ENCODE measurements at places on chromosomes 4 and X.
A peak's percentile ranks its signal among the peaks of the same experiment; 100 is the strongest.

DNA sequence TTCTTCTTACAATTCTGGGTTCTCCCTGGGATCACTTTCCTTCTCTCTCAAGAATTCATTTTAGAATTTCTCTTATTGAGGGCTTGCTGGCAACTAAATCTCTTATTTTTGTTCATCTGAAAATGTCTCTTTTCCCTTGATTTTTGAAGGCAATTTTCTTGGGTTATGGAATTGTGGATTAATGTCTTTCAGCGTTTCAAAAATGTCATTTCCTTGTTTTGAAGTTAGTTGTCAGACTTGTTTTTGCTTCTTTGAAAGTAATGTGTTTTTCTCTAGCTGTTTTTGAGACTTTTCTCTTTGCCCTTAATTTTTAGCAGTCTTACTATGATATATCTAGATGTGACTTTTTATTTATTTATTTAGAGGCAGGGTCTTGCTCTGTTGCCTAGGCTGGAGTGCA, 205.7 kb downstream of the CHIC2 start:
- DNase-seq = no peak

- DNase-seq = no peak
Measured at GRCh38 chrX:106468433-106468832, 143.3 kb upstream of the RADX start.

DNA sequence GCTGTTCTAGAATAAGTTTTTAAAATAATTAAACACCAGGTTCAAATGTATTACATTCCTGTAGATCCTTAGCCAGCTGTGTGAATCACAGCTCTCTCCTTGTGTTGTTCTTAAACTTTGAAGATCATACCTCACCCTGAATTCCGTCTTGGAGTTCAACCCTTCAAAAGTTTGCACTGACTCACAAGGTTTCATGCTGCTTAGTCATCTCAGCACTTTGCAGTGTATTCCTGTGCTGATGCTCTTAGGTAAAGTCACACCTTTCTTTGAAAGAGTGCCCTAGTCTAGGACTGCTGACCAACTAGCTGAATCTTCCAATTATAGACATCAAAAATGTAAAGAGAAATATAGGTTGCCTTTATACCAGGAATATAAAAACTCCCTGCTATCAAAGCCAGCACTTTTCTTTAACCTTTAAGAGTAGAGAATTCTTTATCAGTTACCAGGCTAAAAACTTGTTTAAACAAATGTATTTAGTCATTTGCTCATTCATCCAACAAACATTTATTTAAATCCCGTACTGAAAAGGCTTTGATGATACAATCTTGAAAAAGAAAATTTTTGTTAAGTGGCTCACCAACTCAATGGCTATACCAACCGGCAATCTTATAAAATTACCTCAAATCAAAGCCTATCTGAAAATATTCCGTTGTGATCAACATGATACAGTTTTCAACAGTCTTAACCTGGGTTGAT, 169.7 kb downstream of the RAP1GDS1 start:
- DNase-seq = no peak

DNA sequence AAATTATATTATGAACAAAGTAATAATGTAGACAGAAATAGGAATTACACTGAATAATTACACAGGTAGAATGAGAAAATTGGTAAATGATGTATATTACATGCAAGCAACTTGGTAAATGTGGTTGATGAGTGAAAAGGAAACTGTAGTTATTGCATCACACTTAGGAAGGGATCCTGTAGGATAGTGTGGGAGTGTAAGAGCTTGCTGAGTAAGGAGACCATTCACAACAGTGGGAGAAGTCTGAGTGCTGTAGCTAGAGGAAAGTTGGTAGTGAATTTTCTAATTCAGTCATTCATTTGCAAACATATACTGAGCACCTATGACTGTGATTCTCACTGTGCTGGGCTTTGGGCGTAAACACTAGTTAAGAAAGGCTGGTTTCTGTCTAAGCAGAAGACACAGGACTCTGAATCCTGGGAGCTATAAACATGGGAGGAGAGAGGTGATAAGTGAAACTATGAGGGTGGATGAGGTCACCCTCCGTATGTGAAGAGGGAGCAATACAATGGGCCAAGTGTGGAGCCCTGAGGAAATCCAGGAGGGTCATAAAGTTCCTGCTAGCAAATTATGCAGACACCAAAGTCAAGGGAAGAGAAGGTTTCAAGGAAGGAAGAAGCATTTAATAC, 14.2 kb upstream of the CPE start:
- DNase-seq = no peak

DNA sequence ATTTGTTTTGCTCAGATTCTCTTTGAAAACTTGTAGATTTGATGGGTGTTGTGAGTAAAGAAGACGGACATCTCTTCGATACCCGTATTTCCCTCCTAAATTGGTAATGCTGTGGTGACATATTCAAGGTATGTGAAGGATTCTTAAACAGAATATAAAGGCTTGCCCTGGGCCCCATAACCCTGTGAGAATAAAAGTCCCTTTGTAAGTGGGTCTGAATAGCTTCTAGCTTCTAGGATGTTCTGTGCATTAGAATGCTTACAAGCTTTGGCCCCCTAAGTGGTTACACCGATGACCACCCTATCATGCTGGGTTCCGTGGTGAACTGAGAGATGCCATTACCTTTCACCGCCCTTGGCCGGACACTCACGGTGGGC, 574 bp upstream of the MOB1B start:
- no peak for DNase-seq

- DNase-seq = no peak
Measured at GRCh38 chr4:182724414-182724813, 192.8 kb downstream of the DCTD start.

GRCh38 chr4:161121451-161121850, 1042.3 kb downstream of the FSTL5 start:
- DNase-seq = no peak

GRCh38 chr4:152232271-152232670, 303.6 kb downstream of the FBXW7 start:
- no peak for DNase-seq

- no peak for DNase-seq
Measured at GRCh38 chrX:82748906-82749505, 759.1 kb upstream of the POU3F4 start.

DNA sequence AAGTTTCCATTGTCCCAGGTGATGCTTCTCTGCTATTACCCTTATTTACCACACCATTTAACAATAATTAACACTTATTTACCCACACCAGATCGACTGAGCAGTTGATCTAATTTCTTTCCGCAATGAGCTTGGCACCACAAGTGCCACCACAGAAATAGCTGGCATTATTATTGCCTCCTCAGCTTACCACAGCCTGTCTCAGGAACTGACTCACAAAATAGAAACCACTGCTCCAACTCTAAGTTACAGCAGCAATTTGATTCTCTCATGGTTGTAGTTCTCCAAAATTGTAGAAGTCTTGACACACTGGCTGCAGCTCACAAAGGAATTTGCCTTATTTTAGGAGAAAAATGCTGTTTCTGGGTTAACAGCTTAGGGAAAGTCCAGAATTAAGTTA, 22.5 kb downstream of the ZNF721 start:
- DNase-seq = no peak

GRCh38 chr4:965048-965765, 8.2 kb downstream of the DGKQ start:
- DNase-seq = no peak

- no peak for DNase-seq
Measured at GRCh38 chr4:169952236-169953002, 73.8 kb downstream of the MFAP3L start.

GRCh38 chrX:47859686-47860085, 23.0 kb downstream of the ZNF81 start:
- DNase-seq = no peak

DNA sequence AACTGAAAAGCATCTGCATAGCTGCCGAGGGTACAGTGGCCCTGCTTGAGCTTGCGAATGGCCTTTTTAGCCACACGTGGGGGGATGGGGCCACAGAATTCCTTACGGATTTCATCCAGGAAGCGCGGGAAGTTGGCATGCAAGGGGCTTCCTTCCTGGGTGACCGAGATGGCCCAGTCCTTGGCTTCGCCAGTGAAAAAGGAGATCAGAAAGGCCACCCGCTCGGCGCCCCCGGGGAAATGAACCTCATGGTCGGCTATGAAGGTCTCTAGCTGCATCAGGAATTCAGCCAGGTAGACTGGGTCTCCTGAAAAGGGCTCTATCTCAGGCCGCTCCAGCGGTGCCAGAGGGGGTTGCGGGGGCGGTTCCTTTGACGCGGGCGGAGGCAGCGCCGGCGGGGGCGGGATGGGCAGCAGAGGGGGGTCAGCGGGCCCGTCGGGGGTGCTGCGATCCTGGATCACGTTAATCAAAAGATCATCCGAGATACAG, 909 bp downstream of the RTL5 start:
- DNase-seq = no peak

DNA sequence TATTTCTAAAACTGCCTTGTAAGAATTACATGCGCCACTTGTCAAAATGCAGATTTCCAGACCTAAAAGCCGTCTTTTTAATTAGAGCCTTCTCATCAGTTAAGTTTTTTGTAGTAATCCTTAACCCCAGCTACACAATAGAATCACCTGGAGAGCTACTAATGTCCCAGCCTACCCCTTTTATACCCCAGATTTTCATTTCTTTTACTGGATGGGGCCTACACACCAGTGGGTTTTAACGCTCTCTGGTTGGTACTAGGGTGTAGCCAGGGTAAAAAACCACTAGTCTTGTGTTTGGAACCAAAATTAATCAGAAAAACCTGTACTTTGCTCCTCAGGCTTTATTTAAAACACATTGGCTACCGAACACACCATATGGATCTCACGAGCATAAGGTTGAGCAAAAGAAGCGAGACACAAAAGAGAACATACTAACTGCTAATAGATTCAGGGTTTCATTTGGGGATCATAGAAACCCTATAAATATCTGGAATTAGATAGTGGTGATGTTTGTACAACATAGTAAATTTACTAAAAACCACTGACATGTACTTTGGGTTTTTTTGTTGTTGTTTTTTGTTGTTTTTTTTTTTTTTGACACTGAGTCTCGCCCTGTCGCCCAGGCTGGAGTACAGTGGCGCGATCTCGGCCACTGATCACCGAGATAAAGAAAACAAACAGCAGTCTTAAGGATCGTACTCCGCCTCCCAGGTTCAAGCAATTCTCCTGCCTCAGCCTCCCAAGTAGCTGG, 30.6 kb downstream of the BBS12 start:
- no peak for DNase-seq

DNA sequence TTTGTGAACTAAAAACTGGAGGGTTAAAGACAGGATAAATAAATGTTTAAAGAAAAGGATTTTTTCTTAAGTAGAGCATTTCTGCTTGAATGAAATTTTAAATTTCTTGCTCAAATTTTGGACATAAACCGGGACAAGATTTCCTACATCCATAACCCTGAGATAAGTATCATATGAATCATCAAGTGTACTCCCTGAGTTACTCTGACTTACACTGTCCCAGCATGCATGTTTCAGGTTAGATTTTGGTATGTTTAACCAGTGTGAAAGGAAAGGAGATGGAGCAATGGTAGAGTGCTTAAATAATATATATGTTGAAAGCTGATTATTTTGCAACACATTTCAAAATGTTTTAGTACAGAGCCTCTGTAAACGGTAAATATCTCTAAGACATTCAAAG, 175.2 kb downstream of the ADGRL3 start:
- no peak for DNase-seq

- DNase-seq = no peak
Measured at GRCh38 chr4:104966349-104967033, 180.2 kb upstream of the TET2 start.

DNA sequence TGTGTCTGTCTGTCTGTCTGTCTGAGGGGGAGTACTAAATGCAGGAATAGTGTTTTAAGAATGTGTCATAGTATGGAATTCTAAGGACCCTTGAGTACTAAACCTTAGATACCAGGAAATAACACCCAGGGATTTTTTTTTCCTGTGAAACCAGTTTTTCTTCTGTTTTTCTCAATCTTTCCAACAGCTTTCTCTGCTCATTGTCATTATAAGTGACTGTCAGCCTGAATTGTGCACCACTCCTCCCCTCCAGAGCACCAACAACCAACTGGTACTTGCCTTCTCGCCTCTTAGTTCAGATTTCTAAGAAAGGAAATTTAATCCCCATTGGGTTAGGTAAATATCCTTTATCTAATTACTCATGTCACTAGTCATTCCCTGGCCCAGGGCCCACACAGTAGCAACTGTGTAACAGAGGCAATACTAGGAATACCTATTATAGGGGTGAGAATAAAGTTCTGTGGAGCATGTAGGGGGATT, 320.6 kb downstream of the ADGRL3 start:
- peak; percentile 17 for DNase-seq

DNA sequence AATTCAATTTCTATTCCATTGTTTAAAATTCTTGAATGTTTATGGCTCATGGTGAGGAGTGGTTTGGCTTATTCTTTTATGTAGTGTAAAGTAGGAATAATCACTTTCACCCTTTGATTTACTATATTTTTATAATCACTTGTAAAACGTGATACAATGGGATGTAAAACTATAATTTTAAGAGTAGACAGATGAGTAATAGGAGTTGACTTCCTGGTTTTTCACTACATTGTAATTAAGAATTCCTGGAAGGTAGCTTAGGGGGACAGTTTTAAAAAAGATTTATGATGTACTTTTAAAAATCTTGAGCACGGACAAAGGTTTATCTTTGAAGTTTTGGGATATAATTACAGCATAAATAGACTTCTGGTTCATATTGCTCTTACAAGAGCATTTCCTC, 65.3 kb downstream of the PDGFC start:
- no peak for DNase-seq

DNA sequence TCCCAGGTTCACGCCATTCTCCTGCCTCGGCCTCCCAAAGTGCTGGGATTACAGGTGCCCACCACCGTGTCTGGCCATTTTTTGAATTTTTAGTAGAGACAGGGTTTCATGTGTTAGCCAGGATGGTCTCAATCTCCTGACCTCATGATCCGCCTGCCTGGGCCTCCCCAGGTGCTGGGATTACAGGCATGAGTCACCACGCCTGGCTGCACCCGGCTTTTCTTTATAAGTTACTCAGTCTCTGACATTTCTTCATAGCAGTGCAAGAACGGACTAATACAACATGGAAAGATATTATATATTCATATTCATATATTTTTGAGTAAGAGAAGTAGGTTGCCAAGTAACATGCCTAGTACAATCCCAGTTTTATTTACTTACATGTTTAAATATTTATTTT, 22.9 kb downstream of the SHROOM3 start:
- DNase-seq = no peak

DNA sequence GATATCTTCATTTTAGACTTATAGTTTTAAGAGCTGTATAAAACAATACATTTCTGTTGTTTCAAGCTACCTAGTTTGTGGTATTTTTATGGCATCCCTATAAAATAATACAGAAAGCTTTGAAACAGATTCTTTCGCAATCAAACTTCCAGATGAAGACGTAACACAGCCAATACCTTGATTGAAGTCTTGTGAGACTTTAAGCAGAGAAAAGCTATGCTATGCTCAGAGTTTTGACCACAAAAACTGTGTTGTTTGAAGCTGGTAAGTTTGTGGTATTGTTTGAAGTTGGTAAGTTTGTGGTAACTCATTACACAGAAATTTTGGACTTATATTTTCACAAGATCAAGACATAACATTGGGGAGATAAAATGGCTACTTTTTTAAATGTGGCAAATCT, 201.8 kb upstream of the UGT8 start:
- DNase-seq = no peak

GRCh38 chr4:3834186-3834662, 68.0 kb downstream of the ADRA2C start:
- no peak for DNase-seq

All from iPS DF 19.7 (cell line).